ENCODE measurements at places on chromosomes 1 and 21.
A peak's percentile ranks its signal among the peaks of the same experiment; 100 is the strongest.

GRCh38 chr21:44596068-44596725 is 3.9 kb upstream of the KRTAP10-6 start:
- DNase-seq, result no peak

- DNase-seq, result no peak
Measured at GRCh38 chr1:38785285-38786039, 74.1 kb downstream of the RRAGC start.

GRCh38 chr1:169958987-169959386 is 65.3 kb upstream of the SCYL3 start:
- no peak for DNase-seq

DNA sequence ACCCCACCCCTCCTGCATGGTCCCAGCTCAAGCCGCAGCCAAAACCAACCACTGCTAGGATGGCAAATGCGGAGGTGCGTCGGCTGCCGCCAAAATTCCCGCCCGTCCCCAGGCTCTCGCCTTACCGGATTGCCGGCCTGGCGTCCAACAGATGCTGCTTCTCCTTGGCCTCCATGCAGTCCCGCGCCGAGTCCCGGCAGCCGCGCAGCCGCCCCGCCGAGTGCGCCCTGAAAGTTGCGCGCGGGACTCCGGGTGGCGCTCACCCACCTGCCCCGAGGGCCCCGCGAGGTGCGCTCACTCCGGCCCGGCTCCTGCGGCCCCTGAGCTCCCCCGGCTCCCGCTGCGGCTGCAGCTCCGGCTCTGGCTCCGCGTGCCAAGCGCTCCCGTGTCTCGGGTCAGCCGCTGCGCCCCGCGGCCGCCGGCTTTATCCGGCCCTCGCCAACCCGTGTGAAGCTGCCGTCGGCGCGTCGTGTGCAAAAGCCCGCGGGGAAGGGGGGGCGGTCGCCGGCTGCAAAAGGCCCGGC is at the start of gene SLC30A2:
Gene SLC30A2 (minus strand): TSS at position 397 of the 524 bp plus-strand sequence. CDS start 222 bp downstream, at position 175.
- DNase-seq, result peak; percentile 9

GRCh38 chr1:1921459-1921862 is 2.4 kb upstream of the TMEM52 start:
- no peak for DNase-seq

- no peak for DNase-seq
Measured at GRCh38 chr21:46092026-46092764, 5.7 kb upstream of the COL6A2 start.

GRCh38 chr1:42211224-42211623 is 46.7 kb upstream of the GUCA2A start:
- DNase-seq, result no peak
